ENCODE measurements at places on chromosomes 11 and 22. TPM values are rescaled to one million over a fixed set of nuclear protein-coding genes. Genes with fewer than 3 reads are reported as not detected.

The HEPHL1 gene
- not detected for total RNA-seq

The BACE1 gene
- total RNA-seq: 1.0 TPM

GRCh38 chr11:32328392-32328791 lies 106.9 kb downstream of the WT1 start:
- peaks cover 23% of the 10 kb centered on the region for H3K27me3 ChIP-seq
- no peaks in the 10 kb centered on the region for H3K36me3 ChIP-seq
- H3K27ac ChIP-seq: no peak overlapping the region
- H3K4me1 ChIP-seq: peaks cover 7% of the 10 kb centered on the region
- no peak for DNase-seq
- H3K4me3 ChIP-seq: no peak overlapping the region

DNA sequence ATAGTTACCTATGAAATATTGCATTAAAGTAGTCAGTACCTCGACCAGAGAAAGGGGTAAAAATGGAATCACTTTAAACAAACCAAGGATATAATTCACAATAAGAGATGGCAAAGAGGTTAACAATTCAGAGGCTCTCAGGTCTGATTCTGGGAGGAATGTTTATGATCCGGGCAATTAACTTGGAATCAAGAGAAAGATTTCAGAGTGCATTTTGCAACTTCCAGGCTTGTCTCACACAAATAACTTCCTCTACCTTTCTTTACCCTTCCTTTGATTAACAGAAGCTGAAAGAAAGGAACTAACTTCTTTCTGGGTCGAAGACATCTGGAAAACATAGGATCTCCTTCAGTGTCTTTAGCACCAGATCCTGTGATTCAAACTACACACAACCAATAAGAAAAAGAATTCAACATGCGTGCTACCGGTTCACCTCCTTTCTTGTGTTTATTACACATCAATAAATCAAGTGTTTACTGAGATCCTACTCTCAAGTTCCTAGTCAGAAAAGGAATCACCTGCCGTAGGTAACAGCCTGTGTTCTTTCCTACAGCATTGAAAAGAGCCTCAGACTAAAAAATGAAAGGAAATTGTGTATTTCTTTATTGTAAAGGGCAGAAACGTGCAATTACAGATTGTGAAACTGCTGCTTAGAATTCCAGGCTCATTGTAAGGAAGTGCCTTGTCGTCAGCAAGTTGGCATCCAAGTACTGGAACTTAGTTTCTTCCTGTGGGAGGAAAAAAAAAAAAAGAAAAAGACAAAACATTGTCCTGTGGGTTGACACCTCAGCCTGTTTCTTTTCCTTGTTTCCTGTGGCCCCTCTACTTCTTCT lies 29.5 kb downstream of the CARD18 start:
- H3K4me1 ChIP-seq: peaks cover 12% of the 10 kb centered on the region
- DNase-seq: no peak
- peaks cover 7% of the 10 kb centered on the region for H3K27me3 ChIP-seq

DNA sequence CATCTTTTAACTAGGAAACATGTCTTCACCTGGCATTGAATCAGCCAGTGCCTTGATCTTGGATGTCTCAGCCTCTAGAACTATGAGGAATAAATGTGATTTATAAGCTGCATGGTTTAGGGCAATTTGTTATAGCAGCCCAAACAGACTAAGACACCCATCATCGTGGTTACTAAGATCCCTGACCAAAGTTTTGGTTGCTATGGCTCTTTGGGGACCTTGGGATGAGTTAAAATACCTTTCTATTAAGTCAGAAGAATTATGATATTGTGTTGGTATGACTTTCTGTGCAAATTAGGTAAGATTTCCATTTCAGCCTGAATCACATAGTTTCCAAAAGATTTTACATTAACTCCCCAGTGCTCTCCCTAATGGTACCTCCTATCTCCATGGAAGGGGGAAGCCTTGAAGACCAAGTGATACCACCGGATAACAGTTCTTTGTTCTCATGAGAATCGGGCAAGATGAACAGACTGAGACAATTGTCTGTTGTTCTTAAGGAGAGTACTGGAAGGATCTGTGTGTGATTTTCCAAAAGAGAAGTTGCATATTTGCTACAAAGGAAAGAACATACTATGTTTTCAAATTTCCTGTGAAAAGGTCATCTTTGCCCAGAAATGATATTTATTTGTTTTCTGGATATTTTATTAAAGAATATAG lies 60.4 kb upstream of the UBASH3B start:
- no peak overlapping the region for H3K27ac ChIP-seq
- no peaks in the 10 kb centered on the region for H3K36me3 ChIP-seq
- peaks cover 29% of the 10 kb centered on the region for H3K27me3 ChIP-seq
- no peak for DNase-seq

DNA sequence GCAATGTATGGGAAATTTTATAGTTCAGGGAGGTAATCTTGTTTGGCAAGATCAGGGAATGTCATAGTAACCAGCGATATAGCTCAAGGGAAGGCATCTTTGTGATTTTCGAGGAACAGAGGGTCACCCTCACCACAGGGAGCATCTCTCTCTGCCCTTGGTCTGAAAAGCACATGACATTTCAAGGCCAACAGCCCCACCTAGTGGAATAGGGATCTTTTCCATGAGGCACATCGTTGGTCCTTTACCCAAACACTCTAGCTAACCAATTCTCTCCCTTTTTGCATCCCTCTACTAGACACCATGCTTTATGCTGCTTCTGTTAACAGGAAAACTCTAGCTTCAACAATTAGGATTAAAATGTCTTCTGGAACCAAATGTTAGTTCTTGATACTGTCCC lies 179.0 kb downstream of the GRM5 start:
- H3K27ac ChIP-seq: no peak overlapping the region
- H3K4me3 ChIP-seq: no peak overlapping the region
- peak; percentile 61 for DNase-seq
- H3K36me3 ChIP-seq: peaks cover 12% of the 10 kb centered on the region
- no peaks in the 10 kb centered on the region for H3K4me1 ChIP-seq

- H3K36me3 ChIP-seq: no peaks in the 10 kb centered on the region
- H3K27me3 ChIP-seq: no peaks in the 10 kb centered on the region
- H3K4me1 ChIP-seq: peaks cover 20% of the 10 kb centered on the region
- no peak for DNase-seq
- no peak overlapping the region for H3K4me3 ChIP-seq
- H3K27ac ChIP-seq: no peak overlapping the region
These were observed 81.5 kb downstream of the FBLN1 start for GRCh38 chr22:45584121-45584570.

GRCh38 chr11:44793350-44794090 lies 66.8 kb downstream of the TSPAN18 start:
- no peak for DNase-seq
- H3K36me3 ChIP-seq: no peaks in the 10 kb centered on the region
- no peak overlapping the region for H3K4me3 ChIP-seq
- H3K27me3 ChIP-seq: peaks cover 8% of the 10 kb centered on the region
- H3K4me1 ChIP-seq: no peaks in the 10 kb centered on the region

Data from activated CD8-positive, alpha-beta T cell treated with anti-CD3 and anti-CD28 coated beads, Interleukin-2, amount 10 ng/mL, durations not matched to agents 7 days and 5 days (primary cell).